ENCODE measurements at places on chromosomes 3 and 15. TPM values are rescaled to one million over a fixed set of nuclear protein-coding genes. Genes with fewer than 3 reads are reported as not detected.

STARD9 gene
- 27.7 TPM for total RNA-seq

IVD gene
- total RNA-seq: 33.4 TPM

HIGD2B gene
- total RNA-seq: not detected

CFAP92 gene
- 1.6 TPM for total RNA-seq

NDN gene
- 190 TPM for total RNA-seq

ANKRD34C gene
- not detected for total RNA-seq

WDR76 gene
- 5.7 TPM for total RNA-seq

CNTN3 gene
- total RNA-seq: 3.7 TPM

RPUSD3 gene
- total RNA-seq: 14.6 TPM

GOLGA6L10 gene
- 0.52 TPM for total RNA-seq

TNFAIP8L3 gene
- total RNA-seq: 2.1 TPM

ZDHHC23 gene
- 1.0 TPM for total RNA-seq

CCK gene
- 7.8 TPM for total RNA-seq

FEZF2 gene
- not detected for total RNA-seq

NMB gene
- total RNA-seq: 0.52 TPM

CPNE9 gene
- 0.52 TPM for total RNA-seq

REC114 gene
- not detected for total RNA-seq

THBS1 gene
- 150 TPM for total RNA-seq

ZBED2 gene
- total RNA-seq: not detected

SLC24A5 gene
- not detected for total RNA-seq

Data from skeletal muscle tissue (tissue), 5 donors.